ENCODE measurements at places on chromosomes 5 and 9.

GRCh38 chr9:97904725-97905124, 17.6 kb downstream of the TRMO start:
- DNase-seq, result no peak

DNA sequence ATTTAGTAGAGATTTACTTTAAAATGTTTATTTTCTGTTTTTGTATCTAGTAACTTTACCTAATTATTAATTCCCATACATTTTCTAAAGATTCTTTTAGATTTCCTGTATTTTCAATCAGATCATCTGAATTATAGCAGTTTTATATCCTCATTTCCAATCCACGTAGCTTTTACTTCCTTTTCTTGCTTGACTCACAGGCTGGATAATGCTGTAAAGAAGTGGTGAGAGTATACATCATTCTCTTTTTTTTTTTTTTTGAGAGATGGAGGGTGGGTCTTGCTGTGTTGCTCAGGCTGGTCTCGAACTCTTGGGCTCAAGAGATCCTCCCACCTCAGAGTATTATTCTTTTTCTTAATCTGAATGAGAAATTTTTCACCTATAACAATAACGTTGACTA, 11.2 kb upstream of the SETX start:
- DNase-seq, result no peak

GRCh38 chr9:121773286-121773953, 122.0 kb downstream of the DAB2IP start:
- DNase-seq, result no peak

DNA sequence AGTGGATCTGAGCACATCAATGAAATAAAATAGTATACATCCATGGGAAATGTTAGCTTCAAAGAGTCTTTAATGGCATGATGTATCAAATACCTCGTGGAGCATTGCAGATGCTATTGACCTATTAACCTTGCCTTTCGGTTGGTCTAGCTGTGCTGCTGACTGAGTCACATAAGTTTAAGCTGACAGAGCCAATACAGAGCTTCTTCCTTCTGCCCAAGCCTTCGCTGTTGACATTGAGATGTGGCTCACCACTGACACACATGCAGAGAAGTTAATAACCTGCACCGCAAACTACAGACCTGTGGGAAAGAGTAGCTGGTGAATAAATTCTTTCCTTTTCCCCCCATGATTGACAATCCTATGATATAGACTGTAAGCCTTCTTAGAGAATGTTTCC, 78.2 kb downstream of the LURAP1L start:
- DNase-seq, result no peak

- DNase-seq, result no peak
Measured at GRCh38 chr9:124975131-124975530, 34.2 kb upstream of the GOLGA1 start.
